Airway epithelial cell (primary cell): ENCODE measurements at places on chromosomes 6 and 20. TPM values are rescaled to one million over a fixed set of nuclear protein-coding genes. Genes with fewer than 3 reads are reported as not detected.

TSHZ2 gene
- total RNA-seq = 1.2 and 1.6 TPM in 2 replicates

HECA gene
- 8.8 and 11.6 TPM in 2 replicates for total RNA-seq

DACT2 gene
- total RNA-seq = 0.63 and 1.5 TPM in 2 replicates

STMN3 gene
- 4.1 and 5.6 TPM in 2 replicates for total RNA-seq

TOMM6 gene
- total RNA-seq = 231 and 338 TPM in 2 replicates

OR2J3 gene
- total RNA-seq = not detected in 2 replicates

SCUBE3 gene
- under 0.01 and 0.21 TPM in 2 replicates for total RNA-seq

LY6G6C gene
- total RNA-seq = 1.5 and 3.7 TPM in 2 replicates

SYTL3 gene
- 0.99 and 1.5 TPM in 2 replicates for total RNA-seq

NOX3 gene
- not detected in 2 replicates for total RNA-seq

PSORS1C1 gene
- total RNA-seq = 0.37 and 1.7 TPM in 2 replicates

PI16 gene
- not detected in 2 replicates for total RNA-seq

SNAP25 gene
- 0.33 TPM in 1 of 2 replicates, not detected in the other for total RNA-seq

SLC17A3 gene
- total RNA-seq = not detected in 2 replicates

FAM83C gene
- total RNA-seq = 1.2 and 3.2 TPM in 2 replicates

VIP gene
- not detected in 2 replicates for total RNA-seq

OR2H1 gene
- not detected in 2 replicates for total RNA-seq

VSX1 gene
- total RNA-seq = not detected in 2 replicates

ID4 gene
- 1.3 and 2.1 TPM in 2 replicates for total RNA-seq

ZNF133 gene
- total RNA-seq = 12.8 and 20.0 TPM in 2 replicates

TRIM10 gene
- total RNA-seq = not detected in 2 replicates

DEF6 gene
- total RNA-seq = 37.3 and 40.5 TPM in 2 replicates

SLC35F1 gene
- not detected in 2 replicates for total RNA-seq

RAB44 gene
- total RNA-seq = 0.07 and 0.19 TPM in 2 replicates

SNX3 gene
- total RNA-seq = 106 and 107 TPM in 2 replicates

RAET1L gene
- 23.0 and 27.2 TPM in 2 replicates for total RNA-seq

SOX18 gene
- 0.07 TPM in 1 of 2 replicates, not detected in the other for total RNA-seq

RAMACL gene
- total RNA-seq = 0.05 and 0.21 TPM in 2 replicates

HMGCLL1 gene
- not detected in 2 replicates for total RNA-seq

CRISP1 gene
- not detected in 2 replicates for total RNA-seq

TMEM170B gene
- total RNA-seq = 0.05 and 0.21 TPM in 2 replicates

PROCR gene
- total RNA-seq = 74.8 and 97.8 TPM in 2 replicates

GPX5 gene
- not detected in 2 replicates for total RNA-seq

PRND gene
- not detected in 2 replicates for total RNA-seq

ZSCAN12 gene
- 3.4 and 3.5 TPM in 2 replicates for total RNA-seq

DPPA5 gene
- total RNA-seq = not detected in 2 replicates

MAD2L1BP gene
- total RNA-seq = 16.3 and 31.5 TPM in 2 replicates

TAAR9 gene
- not detected in 2 replicates for total RNA-seq

TMEM74B gene
- 0.14 TPM in 1 of 2 replicates, not detected in the other for total RNA-seq

ARHGAP40 gene
- 0.74 and 0.92 TPM in 2 replicates for total RNA-seq

ACTL10 gene
- total RNA-seq = 2.8 and 3.2 TPM in 2 replicates

PRR18 gene
- 0.14 TPM in 1 of 2 replicates, not detected in the other for total RNA-seq

CST5 gene
- not detected in 2 replicates for total RNA-seq

SIRPD gene
- not detected in 2 replicates for total RNA-seq

SMPDL3A gene
- total RNA-seq = 7.5 and 9.1 TPM in 2 replicates

R3HDML gene
- not detected in 2 replicates for total RNA-seq

CASS4 gene
- 0.21 TPM in 1 of 2 replicates, not detected in the other for total RNA-seq

AVP gene
- total RNA-seq = not detected in 2 replicates

SIRPB1 gene
- total RNA-seq = 1.3 and 4.0 TPM in 2 replicates

GLP1R gene
- total RNA-seq = not detected in 2 replicates

HLA-DQB1 gene
- 0.21 and 2.0 TPM in 2 replicates for total RNA-seq

EYS gene
- 0.28 and 0.37 TPM in 2 replicates for total RNA-seq

CDSN gene
- total RNA-seq = 0.14 TPM in 1 of 2 replicates, not detected in the other

SLC35D3 gene
- total RNA-seq = not detected in 2 replicates

TCP11 gene
- not detected in 2 replicates for total RNA-seq

NNAT gene
- total RNA-seq = 1.3 and 1.8 TPM in 2 replicates

L3MBTL3 gene
- total RNA-seq = 4.5 and 6.6 TPM in 2 replicates

CTCFL gene
- not detected in 2 replicates for total RNA-seq
